Type B pancreatic cell (in vitro differentiated cells): ENCODE measurements at places on chromosomes 6 and 20. TPM values are rescaled to one million over a fixed set of nuclear protein-coding genes. Genes with fewer than 3 reads are reported as not detected.

Gene CFAP61
- 0.52 and 5.6 TPM in 2 replicates for total RNA-seq

Gene FOXQ1
- total RNA-seq: 20.5 and 27.9 TPM in 2 replicates

Gene TRIM40
- total RNA-seq: 0.17 TPM in 1 of 2 replicates, not detected in the other

Gene TNF
- total RNA-seq: not detected in 2 replicates

Gene SLC22A1
- 1.2 and 3.0 TPM in 2 replicates for total RNA-seq

Gene ELOVL2
- 2.2 and 3.8 TPM in 2 replicates for total RNA-seq

Gene GMPR
- 1.8 and 3.8 TPM in 2 replicates for total RNA-seq

Gene LYRM2
- total RNA-seq: 32.9 and 37.7 TPM in 2 replicates

Gene RPP21
- 41.2 and 49.6 TPM in 2 replicates for total RNA-seq

Gene BMP6
- total RNA-seq: 1.5 and 1.8 TPM in 2 replicates

Gene PBX2
- total RNA-seq: 137 and 166 TPM in 2 replicates

Gene SH3BGRL2
- 40.0 and 75.3 TPM in 2 replicates for total RNA-seq

Gene BHLHE23
- total RNA-seq: not detected in 2 replicates

Gene PRRT1
- total RNA-seq: 1.00 and 2.7 TPM in 2 replicates

Gene OPN5
- 4.6 TPM in 1 of 2 replicates, not detected in the other for total RNA-seq

Gene DEFB128
- total RNA-seq: not detected in 2 replicates

Gene SLC22A2
- not detected in 2 replicates for total RNA-seq

Gene LIN28B
- 7.6 and 22.3 TPM in 2 replicates for total RNA-seq

Gene AKIRIN2
- 57.2 and 61.7 TPM in 2 replicates for total RNA-seq

Gene SMOC2
- 4.2 and 18.9 TPM in 2 replicates for total RNA-seq

Gene HLA-DOB
- total RNA-seq: 0.88 TPM in 1 of 2 replicates, not detected in the other
